ENCODE measurements at places on chromosomes 5 and 9. TPM values are rescaled to one million over a fixed set of nuclear protein-coding genes. Genes with fewer than 3 reads are reported as not detected.

- DNase-seq, result no peak
These were observed 37.9 kb upstream of the GABRP start for GRCh38 chr5:170745481-170746071.

- DNase-seq, result no peak
These were observed 42.0 kb upstream of the CDC42SE2 start for GRCh38 chr5:131221888-131222287.

DNA sequence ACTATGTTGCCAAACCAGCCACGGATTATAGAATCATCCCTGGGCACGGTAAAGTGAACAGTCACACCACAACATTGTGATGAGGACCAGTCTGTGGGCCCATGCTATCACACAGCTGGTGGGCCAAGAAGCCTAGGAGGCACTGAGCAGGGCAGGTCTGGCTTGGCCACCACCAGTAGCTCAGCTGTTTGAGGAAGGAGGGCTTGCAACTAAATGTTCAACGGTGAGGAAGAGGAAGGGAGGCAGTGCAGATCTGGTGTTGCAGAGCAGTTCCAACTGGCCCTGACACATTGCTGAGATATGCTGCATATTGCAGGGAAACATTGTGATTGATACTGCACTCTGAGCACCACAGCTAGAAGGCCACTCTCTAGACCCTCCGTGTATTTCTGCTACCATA, 77.9 kb upstream of the ATG10 start:
- no peak for DNase-seq

DNA sequence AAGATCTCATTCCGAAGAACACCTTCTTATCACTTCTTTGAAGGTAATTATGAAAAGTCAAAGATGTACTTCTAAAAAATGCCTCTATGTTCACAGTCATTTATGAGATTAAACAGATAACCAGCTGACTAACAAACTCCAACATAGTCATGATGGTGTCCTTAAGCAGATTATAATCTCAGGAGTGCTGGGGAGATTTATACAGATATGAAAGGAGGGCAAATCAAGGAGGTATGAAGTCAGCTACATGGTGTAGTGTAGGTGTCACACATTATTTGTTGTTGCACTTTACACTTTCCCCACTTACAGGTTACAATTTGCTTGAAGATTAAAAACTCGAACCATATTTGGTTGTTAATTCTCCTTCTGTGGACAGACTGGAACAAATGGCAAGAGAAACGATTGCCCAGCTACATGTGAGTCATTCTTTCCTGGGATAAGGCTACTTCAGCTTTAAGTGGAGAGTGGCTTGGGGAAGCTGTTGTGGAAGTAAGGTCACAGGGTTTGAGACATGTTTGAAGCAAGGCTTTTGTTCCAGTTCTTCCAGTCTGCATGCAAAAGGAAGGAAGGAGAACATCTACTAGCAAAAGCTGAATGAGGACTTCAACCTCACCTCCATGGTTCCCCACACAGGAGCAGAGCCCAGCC, 320.1 kb downstream of the ADGRV1 start:
- DNase-seq, result no peak

Gene FOXD4L4
- polyA plus RNA-seq, result not detected

All from right lung (tissue), 10 donors.